ENCODE measurements at places on chromosomes 5 and 9.

DNA sequence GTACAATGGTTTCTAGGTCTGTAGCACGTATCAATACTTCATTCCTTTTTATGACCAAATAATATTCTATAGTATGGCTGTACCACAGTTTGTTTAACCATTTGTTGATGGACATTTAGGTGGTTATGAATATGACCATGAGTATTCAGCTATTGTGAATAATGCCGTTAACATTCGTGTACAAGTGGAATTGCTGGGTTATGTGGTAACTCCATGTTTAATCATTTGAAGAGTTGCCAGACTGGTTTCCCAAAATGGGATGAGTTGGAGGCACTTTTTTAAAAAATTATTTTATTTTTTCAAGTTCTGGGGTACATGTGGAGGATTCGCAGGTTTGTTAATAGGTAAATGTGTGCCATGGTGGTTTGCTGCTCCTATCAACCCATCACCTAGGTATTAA is 4.6 kb downstream of the SNX2 start:
- no peak for DNase-seq

DNA sequence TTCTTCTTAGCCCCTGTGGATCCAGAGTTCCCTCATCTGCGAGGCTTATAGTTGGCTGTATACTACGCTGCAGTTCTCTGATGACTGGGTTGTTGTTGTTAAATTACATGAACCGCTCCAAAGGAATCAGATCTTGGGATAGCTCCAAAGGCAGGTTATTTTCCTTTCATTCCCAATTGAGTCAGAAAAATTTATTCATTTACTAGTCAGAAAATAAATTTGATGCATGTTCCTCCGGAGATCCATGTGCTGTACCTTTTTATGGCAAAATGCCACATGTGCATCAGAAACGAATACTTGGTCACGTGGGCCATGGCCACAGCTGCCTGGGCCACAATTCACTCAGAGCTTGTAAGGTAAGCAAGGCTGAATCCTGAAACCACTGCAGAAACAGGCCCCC is 304.0 kb downstream of the NR2F1-AS1 start:
- no peak for DNase-seq

GRCh38 chr9:68706363-68707201 is 1.5 kb downstream of the PIP5K1B start:
- DNase-seq, result no peak

DNA sequence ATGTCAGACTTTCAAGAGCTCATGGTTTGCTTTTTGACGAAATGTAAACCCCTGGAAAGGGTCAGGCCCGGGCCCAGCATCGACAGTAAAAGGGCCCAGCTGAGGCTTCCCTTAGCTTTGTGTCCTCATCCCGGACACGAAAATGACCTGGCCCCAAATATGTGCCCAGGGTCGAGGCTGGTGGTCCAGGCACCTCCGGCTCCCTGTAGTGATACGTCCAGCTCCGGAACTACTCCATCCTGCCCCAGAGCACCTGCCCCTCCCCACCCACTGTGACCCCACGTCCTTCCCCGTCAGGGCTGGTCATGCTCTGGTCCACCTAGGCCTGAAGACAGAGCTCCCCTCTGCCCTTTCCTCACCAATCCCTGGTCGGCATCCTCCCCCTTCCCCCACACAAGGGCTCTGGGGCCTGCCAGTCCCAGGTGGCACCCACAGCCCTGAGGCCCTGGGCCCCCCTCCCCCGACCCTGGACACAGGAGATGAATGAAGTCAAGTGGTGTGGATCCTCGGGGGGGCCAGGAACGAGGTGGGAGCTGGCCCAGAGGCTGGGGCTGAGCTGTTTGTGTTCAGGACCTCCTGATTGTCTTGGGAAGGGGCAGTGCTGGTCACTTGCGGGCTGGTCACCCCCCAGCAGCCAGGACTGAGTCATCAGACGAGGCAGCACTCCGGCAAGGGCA is 6.2 kb downstream of the OBP2A start:
- no peak for DNase-seq

- no peak for DNase-seq
Observed at GRCh38 chr5:106818552-106818951, 852.2 kb downstream of the EFNA5 start.

DNA sequence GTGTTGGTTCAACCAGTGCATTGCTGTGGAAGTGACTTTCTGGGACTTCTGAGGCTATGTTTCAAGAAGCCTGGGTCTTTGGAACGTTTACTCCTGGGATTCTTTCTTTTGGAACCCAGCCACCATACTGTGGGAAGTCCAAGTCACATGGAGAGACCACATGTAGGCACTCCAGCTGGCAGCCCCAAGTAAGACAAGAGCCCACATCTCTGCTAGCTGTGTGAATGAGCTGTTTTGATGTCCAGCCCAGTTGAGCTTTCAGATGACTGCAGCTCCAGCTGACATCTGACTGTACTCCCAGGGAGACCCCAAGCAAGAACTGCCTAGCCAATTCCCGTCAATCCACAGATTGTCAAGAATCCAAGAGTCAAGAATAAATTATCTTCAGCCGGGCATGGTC is 60.1 kb upstream of the SPATA31D4 start:
- no peak for DNase-seq

- no peak for DNase-seq
Observed at GRCh38 chr5:148141645-148142044, 26.7 kb upstream of the SPINK14 start.

DNA sequence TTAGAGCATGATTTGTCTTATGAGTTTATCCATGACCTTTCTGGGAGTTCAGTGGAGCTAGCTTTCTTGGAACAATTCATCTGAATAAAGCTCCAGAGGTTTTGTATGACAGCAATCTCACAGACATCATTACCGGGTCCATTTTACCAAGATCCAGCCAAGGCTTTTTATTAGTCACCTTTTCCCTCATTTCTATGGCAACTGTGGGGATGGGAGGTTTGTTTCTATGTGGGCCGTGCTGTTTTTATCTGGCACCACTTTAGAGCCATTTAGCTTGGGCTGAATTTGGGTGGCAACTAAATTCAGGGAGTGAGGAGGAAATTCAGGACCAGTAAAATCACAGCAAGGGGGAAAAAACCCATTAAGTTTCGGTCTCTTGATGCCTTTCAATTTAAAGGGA is 245.7 kb downstream of the NSG2 start:
- no peak for DNase-seq

DNA sequence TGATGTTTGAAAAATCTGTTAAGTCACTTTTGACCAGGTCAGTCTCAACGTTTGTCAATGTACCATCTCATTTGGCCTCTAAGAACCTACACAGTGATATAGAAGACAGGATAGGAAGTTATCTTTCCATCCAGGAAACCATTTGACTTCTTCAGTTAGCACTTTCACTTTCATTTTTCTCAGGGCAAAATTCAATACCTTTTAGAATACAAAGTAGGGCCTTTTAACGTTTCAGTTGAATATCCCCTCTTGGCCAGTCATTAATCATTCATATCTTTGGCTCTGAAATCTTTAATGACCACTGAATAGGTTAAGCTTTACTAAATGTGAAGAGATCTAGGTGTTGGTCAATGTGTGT is 101.1 kb upstream of the GNAQ start:
- DNase-seq, result no peak

GRCh38 chr5:58450811-58451629 is 8.9 kb downstream of the PLK2 start:
- no peak for DNase-seq

DNA sequence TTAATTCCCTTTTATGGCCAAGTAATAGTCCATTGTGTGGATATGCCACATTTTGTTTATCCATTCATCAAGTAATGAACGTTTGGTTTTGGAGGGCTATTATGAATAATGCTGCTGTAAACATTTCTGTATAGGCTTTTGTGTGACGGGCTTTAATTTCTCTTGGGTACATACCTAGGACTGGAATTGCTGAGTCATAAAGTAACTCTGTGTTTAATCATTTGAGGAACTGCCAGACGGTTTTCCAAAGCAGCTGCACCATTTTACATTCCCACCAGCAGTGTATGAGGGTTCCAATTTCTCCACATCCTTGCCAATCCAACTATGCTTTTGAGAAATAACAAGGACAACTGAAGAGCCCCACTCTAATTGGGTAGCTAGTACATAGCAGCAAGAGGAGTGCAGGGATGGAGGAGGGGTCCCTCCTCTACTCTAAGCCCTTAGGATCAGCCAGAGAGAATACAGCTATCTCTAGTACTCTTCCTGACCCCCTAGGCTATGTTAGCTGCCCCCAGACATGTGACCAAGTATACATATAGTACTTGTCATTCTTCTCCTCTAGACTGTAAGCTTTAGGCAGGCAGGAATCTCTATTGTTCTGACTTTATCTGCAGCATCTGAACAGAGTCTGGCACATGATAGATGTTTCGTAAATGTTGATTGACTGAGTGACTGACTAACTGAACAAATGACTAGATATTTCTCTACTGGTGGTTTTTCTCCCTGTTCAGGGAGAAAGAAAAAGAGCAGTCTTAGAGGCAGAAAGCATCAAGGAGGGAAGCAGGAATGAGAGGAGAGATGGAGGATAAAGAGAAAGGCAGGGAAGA is 22.1 kb upstream of the MATR3 start:
- no peak for DNase-seq

GRCh38 chr5:150298701-150299451 is 3.8 kb downstream of the ARSI start:
- no peak for DNase-seq

DNA sequence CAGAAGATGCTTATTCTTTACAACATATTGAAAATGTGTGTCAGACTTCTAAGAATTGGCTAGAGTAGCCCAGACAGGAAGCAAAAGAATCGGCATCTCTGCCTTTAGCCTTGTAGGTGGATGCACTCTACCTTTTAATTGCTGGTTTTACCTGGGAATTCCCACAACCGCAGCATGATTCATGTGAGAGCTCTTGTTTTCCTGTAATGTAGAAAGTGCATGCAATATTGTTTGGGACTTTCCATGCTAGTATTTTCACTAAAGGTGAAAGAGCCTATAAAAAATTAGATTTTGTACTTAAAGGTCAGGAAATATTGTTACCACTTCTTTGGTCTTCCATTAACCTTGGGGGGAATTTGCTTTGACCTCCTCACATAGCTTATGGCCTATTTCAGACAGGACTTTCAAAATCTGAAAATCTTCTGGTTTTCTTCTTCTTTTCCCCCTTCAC is 89.8 kb downstream of the NTRK2 start:
- DNase-seq, result no peak

DNA sequence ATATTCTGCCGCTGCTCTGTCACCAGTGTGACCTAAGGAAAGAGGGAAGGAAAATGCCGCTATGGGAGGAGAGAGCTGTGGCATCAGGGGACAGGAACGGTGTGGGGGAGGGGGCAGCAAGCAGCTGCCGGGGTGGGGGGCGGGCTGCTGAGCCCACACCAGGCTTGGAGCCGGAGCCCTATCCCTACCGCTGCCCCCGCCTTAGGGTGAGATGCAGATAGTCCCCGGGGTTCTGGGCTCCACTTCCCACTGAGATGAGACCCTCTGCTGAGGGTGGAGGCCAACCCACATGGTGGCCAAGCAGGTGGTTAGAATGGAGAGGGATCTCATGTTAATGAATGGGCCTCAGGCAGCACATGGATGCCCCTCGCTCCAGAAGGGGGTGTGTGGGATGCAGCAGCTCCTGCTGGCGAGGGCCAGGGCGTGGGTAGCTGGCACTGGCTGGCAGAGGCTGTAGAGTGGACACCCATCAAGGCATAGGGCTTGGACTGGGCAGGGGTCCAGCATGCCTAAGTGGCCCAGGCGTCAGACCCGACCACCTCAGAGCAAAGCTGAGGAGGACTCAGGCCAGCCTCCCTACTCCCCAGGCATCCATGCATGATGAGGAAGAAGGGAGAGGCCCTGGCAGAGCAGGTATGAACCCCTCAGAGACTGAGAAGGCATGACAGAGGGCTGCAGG is 131.5 kb downstream of the ZNF354C start:
- DNase-seq, result no peak

DNA sequence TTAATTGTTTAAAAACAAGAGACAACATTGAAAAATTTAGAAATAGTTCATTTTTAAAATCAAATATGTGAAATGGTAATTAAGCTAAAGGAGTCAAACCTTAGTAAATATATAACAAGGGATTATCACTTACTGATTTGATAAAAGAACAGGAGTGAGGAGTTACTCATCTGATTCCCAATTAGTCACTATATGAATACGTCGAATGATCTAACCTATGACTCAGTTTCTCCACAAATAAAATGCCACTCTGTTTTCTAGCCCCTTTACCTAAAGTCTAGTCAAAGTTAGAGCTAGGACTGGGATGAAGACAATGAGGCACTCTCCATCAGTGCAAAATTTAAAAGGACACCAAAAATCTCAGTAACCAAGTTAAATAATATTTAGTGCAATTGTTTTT is 70.4 kb upstream of the RASEF start:
- DNase-seq, result no peak

DNA sequence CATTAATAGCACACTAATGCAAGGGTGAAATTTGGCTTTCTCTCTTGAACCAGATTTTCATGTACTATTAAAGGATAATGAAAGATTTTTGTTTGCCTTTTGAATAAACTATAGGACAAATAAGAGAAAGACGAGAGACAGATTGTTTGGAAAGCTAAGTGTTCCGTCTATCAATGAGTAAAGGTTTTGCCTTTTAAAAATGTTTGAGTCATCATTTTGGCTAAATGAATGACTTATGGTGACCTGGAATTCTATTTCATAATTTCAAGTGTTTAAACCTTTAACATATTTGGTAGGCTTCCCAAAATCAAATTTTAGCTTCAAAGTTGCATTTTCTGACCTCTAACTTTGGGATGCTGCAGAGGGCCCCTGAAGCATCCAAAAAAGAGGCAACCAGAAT is 145.2 kb downstream of the SLC25A46 start:
- no peak for DNase-seq

- DNase-seq, result no peak
Observed at GRCh38 chr5:62450259-62450658, 37.7 kb downstream of the IPO11 start.

DNA sequence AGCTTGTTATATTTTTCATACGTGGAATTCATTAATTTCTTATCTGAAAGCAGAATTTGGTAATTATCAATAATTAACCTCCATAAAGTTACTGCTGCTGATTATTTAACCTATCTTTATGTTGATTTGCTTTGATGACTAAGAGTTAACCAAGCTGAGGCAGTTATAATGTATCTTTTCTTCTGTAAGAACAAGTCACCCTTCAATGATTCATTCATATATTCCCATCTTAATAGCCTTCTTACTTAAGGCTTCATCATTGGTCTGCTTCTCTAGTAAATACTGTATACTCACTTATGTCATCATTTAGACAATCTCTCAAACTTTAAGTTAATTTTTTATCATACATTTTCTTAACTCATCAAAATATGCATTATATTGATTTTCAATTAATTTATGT is 592.2 kb downstream of the ANXA1 start:
- DNase-seq, result no peak

GRCh38 chr9:19512103-19512832 is 103.5 kb downstream of the ACER2 start:
- no peak for DNase-seq

DNA sequence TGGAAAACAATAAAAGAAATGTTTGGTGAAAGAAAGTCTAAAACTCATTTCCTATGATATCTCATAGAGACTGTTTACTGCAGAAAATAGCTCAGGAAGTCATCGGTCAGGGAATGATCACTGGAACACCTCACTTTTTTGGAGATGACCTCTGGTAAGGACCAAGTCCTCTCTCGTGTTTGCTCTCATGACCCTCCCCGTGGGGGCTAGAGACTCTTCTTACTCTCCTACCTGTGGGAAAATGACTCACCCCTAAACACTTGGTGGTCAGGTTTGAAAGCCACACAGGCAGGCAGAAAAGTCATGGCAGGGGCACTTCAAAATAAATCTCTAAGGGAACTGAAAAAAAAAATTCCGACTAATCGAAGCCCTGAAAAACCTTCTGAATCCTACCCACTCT is 48.2 kb downstream of the FAM240B start:
- DNase-seq, result no peak
